NCI-H2029 (cell line): ENCODE measurements at places on chromosomes 11 and 22.
A peak's percentile ranks its signal among the peaks of the same experiment; 100 is the strongest.

GRCh38 chr11:40230821-40231220, 1228.6 kb downstream of the LRRC4C start:
- DNase-seq = no peak

DNA sequence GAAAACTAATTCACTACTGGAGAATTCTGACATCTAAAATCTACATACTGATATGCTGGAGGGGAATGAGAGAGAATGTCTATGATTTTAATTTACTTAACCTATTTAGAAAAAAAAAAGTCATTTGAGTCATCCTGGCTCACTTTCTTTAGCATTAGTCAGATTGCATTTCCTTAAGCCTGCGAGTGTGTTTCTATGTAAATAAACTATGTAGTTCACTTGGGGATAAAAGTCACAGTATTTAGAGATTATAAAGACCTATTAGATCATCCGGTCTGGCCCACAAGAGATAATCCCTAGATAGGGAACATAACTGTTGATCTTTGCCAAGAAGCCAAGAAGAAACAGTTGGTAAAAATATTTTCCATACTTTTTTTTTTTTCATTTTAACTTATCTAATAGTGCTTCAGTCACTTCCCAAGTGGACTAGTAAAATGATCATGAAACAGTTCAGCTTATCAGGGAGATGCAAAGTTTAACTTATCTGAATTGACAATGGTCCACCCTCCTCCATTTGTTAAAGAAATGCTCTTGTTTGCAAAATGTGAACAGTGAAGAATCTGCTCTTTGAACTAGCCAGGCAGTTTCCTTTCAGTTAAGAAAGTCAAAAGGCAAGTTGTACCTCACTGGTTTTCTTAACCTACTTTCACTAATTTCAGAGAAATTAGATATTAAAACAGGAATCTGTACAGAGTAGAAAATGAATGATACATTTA, 21.2 kb upstream of the BLID start:
- no peak for DNase-seq

DNA sequence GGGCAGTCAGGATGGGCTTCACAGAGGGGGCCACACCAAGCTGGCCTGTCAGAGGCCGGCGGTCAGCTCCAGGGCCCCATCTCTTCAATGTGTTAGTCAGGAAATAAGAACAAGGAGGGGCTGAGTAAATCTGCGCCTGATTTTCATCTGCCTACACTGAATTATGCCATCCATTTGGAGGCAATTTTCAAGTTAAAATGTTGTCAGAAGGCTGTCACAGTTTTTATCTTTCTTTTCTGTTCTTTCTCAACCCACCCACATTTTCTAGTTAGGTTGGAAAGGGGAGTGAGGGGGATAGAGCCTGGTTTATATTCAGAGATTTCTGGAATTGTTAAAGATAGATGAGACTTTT, 18.8 kb downstream of the ADORA2A start:
- no peak for DNase-seq

- DNase-seq = no peak
Measured at GRCh38 chr11:41498726-41499125, 39.3 kb upstream of the LRRC4C start.

DNA sequence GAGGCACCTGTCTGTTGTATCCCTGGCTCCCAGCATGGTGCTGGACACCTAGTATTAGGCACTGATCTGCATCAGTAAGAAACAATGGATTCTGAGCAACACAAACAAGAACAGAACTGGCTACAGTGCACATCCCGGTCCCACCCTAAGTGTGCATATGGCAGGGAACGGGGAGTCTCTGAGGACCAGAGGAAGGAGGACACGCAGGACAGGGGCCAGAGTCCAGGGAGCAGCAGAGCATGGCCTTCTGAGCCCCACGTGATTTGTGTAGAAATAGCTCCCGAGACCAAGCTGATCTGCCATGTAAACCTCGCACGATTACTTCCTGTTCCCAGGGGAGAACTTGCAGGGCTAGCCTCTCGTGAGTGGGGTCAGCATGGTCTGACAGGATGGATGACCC, 12.7 kb upstream of the SNX32 start:
- no peak for DNase-seq

DNA sequence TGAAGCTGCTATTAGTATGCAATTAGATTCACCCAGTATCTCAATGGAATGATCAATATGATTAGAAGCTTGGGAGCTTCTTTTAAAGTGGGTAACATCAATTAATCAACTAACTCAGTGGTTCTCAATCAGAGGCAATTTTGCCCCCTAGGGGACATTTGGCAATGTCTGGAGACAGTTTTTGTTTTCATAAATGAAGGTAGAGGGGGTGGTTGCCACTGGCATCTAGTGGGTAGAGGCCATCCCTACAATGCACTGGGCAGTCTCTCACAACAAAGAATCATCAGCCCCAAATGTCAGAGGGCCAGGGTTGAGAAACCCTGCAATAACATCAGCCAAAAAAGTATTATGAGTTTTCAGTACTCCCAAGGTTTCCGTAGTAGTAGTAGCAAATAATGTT, 5.9 kb upstream of the AMOTL1 start:
- no peak for DNase-seq

GRCh38 chr11:27392278-27393114, 29.5 kb upstream of the CCDC34 start:
- no peak for DNase-seq

- no peak for DNase-seq
Measured at GRCh38 chr22:46085828-46086576, 64.3 kb upstream of the PPARA start.

- DNase-seq = peak; percentile 37
Measured at GRCh38 chr11:130088919-130089673, 19.4 kb downstream of the APLP2 start.

- no peak for DNase-seq
Measured at GRCh38 chr11:119085437-119085847, 761 bp downstream of the HMBS start.

GRCh38 chr11:105034813-105035620, at the start of gene CASP1:
CASP1 (minus strand) TSS chr11:105035144; CDS start chr11:105035113, 31 bp downstream.
- no peak for DNase-seq
